ENCODE measurements at places on chromosomes 3 and 15.
A peak's percentile ranks its signal among the peaks of the same experiment; 100 is the strongest.

DNA sequence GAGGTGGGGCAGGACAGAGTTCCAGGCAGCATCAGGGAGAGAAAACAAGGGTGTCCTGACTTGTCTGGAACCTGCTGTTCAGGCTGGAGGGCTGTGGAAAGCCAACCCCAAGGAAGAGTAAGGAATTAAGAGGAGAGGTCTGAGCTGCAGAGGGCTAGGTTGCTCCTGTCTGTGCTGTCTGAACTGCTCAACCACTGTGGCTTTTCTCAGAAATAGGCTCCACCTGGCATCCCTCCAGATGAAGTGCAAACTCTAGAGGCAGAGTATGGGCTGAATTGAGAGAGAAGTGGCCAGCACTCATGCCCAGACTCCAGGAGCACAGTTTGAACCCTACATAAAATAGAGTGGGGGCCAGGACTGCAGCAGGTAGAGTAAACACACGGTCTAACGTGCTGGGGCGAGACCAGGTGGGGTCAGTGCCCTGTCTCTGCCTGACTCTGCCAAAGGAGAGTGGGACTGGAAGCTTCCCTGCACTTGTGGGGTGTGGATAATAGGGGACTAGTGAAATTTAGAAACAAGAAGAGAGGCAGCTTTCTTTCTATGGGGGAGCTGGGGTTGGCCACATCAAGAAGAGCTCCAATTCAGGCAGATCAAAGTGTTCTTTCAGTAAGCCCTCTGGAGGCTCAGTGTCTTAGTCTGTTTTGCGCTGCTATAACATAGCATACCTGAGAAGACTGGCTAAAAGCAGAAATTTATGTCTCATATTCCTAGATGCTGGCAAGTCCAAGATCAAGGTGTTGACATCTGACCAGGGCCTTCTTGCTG is 28.0 kb upstream of the MNS1 start:
- DNase-seq = no peak

GRCh38 chr3:31763731-31764130 is 217.3 kb downstream of the OSBPL10 start:
- no peak for DNase-seq

DNA sequence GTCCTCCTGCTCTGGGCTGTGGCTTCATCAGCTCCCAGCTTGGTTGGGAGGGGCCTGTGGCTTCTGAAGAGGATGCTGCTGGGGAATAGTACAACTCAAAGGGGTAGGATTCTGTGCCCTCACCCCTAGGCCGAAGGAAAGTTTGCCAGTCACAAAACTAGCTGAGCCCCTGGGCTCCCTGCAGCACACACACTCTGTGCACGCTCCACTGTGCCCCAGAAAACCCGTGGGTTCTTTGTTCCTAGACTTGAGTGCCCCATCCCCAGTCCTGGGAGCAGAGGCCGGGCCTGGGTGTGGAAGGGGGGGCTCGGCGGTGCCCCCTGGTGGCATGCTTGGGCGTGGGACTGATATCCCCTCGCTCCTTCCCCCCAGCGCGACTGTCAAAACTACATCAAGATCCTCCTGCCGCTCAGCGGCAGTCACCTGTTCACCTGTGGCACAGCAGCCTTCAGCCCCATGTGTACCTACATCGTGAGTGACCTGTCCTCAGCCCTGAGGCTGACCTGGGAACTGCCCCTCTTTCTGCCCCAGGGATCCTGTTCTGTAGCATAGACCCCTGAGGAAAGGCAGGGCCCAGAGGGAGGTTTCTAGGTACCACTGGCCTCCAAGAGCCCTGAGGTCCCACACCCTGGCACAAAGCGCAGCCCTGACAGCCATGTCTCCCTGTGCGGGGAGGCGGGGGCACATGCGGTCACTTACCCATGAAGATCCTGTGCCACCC is 14.2 kb downstream of the CIB1 start:
- DNase-seq = no peak

- no peak for DNase-seq
These were observed 402.2 kb upstream of the CFAP20DC start for GRCh38 chr3:59451800-59452746.

GRCh38 chr3:72617424-72618024 is 230.7 kb downstream of the SHQ1 start:
- DNase-seq = no peak

- DNase-seq = no peak
These were observed 234.1 kb downstream of the THSD4 start for GRCh38 chr15:71349336-71349735.

DNA sequence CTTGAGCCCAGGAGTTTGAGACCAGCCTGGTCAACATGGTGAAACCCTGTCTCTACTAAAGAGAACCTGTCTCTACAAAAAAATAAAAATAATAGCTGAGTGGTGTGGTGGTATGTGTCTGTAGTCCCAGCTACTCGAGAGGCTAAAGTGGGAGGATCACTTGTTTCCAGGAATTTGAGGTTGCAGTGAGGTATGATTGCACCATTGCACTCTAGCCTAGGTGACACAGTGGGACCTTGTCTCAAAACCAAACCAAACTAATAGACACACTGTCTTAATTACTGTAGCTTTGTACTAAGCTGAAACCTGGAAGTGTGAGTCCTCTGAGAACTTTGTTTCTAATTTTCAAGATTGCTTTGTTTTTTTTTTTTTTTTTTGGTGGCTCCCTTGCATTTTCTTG is 30.4 kb downstream of the MGA start:
- no peak for DNase-seq

GRCh38 chr3:76869726-76870384 is 170.0 kb upstream of the ROBO2 start:
- DNase-seq = no peak

- DNase-seq = no peak
These were observed 86.7 kb upstream of the IQSEC1 start for GRCh38 chr3:13159890-13160289.

DNA sequence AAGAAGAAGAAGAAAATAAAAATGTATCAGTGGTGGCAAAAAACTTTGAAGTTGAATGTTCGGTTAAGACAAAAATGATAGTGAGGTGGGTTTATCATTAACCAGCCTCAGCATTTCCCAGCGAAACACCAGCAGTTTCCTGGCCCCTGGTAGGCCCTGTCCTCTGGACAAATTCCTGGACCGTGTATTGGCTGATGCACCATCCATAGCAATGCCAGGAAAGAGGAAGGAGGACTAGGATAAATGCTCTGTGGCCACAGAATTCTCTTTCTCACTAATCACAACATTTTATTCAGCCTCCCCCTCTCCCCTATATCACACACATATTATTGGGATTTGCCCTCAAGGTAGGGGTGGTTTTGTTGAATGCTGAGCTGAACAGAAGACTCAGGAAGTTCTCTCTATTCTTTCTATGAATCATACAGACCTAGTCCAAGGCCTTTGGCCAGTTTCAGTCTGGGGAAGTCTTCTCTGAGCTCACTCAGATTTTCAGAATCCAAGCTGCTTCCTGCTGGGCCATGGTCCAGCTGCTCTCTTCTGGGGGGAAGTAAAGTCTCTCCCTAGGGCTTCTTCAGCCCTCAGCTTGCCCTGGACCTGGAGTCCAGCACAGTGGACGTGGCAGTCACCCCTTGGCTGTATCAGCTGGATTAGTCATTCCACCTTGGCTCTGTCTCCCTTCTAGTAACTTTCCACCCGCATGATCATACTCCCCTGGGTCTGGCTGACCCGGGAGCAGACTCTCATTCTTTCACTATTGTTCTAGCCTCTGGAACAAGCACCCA is 27.6 kb downstream of the SLC28A1 start:
- no peak for DNase-seq

DNA sequence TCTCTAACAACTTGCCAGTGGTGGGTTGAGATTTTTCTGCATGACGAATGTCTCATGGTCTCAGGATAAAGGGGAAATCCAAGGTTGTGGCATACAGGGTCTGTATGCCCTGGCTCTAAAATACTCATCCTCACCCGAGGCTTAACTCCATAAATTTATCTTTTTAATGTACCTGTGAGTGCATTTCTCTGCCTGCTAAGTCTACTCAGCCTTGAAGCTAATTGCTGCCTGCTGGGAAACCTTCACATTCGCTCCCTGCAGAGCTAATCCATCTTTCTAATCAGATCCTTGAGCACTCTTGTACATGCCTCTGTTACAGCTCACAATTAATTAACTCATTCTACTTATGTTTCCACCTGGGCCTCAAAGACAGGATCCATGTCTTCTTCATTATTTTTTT is 93.8 kb downstream of the CMSS1 start:
- no peak for DNase-seq

DNA sequence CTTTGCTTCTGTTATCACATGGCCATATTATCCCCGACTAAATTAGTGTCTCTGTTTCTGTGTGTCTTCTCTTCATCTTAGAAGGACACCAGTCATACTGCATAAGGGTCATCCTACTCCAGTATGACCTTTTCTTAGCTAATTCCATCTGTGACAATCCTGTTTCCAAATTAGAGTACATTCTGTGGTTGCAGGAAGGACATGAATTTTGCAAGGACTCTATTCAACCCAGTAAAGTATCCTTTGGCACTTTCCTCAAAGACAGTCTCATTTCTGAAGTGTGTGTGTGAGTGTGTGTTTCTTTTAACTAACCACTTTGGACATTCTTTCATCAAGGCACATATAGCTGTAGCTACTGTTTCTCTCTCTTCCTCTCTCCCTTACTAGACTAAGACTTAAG is 15.2 kb upstream of the MME start:
- no peak for DNase-seq

- no peak for DNase-seq
These were observed 393 bp downstream of the CNTN6 start for GRCh38 chr3:1093217-1093616.

- no peak for DNase-seq
These were observed 367.9 kb downstream of the ZIC4 start for GRCh38 chr3:147038481-147038880.

DNA sequence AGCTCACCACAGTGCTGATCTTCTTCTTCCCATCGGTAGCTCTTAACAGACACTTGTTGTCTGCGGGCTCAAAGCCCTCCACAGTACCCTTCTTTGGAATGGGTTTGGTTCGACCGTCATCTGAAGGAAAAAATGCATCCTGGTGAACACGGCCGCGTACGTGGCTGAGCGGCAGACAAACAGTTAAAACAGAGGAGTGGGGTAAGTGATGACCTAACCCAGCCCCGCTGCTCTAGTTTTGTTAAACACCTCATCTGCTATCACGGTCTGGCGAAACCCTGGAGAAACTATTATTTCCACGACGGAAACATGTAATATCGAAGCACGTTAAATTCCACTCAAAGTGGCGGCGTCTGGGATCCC is 725 bp downstream of the SRP14 start:
- no peak for DNase-seq

GRCh38 chr15:84982301-84982920 is 755 bp downstream of the PDE8A start:
- peak; percentile 19 for DNase-seq

DNA sequence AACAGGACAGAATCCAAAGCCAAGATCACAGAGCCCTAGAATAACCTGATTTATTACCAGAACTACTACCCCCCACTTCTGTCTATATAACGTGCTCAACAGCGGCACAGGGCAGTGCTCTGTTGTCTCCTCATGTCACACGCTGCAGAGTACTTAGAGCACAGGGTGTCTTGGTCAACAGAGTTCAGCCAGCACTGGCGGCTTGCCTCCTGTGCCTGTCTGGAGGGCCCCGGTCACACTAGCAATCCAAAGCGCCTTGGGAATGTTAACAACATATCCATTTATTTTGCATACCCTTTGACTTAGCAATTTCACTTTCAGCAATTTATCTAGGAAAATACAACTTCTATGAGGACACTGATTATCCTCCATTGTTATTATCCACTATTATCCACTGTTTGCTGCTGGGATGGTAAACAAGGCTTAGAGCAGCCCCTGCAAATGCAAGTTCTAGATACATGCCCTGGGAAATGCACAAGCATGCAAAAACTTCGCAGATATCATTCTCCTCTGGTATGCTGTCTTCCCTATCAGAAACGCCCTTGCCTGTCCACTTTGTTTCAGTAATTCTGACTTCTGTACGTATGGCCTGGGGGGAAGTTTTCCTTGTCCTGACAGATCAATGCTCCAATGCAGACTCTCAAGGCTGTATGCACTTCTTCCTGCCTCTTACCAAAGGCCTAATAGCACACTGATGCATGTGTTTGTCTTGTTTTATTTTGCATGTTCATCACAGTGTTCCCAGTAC is 86.2 kb upstream of the OCA2 start:
- no peak for DNase-seq

- DNase-seq = no peak
These were observed 589 bp downstream of the ANAPC13 start for GRCh38 chr3:134485075-134485717.

- no peak for DNase-seq
These were observed 123.8 kb downstream of the ARNT2 start for GRCh38 chr15:80527961-80528360.

- DNase-seq = no peak
These were observed 540 bp downstream of the CCDC80 start for GRCh38 chr3:112640276-112640929.

GRCh38 chr3:123584284-123584987 is 417 bp downstream of the HACD2 start:
- DNase-seq = no peak

DNA sequence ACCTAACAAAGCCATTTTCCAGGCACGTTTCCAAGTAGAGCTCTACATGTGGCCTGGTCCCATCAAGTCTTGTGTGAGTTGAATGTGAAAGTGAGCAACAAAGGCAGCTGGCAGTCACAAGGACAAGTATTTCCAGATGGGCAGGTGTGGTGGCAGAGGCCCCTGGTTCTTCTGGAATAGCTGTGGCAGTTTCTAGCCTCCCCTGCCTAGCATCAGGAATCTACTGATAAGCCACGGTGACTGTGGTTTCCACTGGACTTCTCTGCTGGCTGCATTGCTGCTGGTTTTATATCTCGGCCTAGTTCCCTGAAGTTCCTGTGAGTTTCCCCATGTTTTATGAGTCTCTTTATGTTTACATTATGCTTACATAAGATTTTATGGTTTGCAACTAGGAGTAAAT is 117.7 kb downstream of the GOLIM4 start:
- no peak for DNase-seq

- DNase-seq = no peak
These were observed 59.6 kb upstream of the FRMD4B start for GRCh38 chr3:69445498-69445897.

DNA sequence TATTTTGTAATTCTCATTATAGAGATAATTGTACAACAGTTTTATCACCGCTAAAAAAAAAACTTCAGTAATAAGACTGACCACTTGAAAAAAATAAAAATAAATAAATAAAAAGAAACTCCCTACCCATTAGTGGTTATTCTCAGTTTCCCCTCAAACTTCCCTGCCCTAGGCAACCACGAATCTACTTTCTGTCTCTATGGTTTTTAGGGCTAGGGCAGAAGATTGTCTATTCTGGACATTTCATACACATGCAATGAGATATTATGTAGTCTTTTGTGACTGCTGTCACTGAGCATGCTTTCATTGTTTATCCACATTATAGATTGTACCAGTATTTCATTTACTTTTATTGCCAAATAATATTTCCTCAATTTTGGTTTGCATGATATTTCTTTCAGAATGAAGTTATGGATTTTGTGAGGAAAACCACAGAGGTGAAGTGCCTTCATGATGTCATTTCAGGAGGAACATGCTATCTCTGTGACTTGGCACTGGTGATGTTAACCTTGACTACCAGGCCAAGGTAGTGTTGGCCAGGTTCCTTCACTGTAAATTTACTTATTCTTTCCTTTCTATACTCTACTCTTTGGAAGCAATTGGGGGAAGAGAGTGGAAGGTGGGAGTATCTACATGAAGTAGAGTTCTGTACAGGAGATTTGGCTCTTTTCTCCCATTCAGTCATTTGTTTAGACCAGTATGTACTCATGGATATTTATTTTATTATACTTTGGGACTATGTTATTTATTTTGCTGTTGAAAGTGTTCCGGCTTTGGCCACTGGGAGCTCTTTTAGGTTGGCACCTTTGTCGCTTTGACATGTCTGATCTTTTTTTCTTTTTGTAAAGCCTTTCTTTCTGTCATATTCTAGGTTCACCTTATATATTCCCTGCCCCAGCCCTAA is 86.3 kb downstream of the GMPS start:
- DNase-seq = no peak

Measured in stimulated activated CD8-positive, alpha-beta memory T cell treated with anti-CD3 and anti-CD28 coated beads, Interleukin-7, amount 100 ng/mL, for 1 hour (primary cell).